ENCODE measurements at places on chromosomes 16 and 17.

DNA sequence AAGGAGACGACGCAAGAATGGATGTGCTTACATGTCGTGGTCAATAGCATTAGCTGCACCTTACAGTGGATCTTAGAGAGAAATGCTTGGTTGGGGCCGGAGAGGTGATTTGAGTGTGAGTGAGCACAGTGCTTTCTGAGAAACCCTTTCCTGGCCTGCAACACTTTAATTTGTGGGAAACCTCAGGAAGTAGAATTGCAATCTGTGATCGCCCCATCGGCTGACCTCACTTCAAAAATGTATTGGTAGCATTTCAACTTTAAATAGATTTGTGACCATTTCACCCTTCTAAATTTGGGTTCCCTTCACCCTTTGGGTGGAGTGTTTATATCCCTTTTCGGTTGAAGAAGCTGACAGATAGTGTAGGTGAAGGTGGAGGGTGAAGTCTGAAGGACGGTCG is 13.2 kb downstream of the PRKCB start:
- DNase-seq: no peak

DNA sequence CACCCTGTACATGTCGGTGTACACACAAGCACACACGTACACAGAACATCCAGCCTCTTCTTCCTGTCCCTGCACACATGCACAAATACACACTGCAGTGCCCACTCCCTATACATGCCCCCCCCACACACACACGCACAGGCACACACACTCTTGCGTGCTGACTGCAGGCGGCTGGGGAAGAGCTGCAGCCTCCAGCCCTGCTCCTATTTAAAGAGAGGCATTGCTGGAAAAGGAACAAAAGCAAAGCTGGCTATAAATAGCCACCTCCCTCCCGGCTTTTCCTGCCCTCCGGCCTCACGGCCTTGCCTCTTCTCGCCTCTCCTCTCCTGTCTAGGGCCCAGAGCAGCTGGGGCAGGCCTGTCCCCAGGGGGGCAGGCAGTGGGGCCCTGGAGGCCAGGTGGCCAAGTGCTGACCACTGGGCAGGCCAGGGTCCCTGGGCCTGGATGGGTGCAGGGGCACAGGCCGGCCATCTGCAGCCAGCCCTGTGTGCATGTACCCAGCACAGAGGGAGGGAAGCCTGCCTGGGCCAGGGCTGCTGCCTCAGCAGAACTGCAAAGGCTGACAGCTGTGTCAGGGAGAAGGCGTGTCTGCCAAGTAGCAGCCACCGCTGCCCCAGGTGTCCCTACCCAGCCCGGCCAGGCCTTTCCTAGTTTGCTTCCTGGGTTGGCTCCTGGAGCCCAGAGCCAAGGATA is 25.4 kb downstream of the RTN4RL1 start:
- no peak for DNase-seq

DNA sequence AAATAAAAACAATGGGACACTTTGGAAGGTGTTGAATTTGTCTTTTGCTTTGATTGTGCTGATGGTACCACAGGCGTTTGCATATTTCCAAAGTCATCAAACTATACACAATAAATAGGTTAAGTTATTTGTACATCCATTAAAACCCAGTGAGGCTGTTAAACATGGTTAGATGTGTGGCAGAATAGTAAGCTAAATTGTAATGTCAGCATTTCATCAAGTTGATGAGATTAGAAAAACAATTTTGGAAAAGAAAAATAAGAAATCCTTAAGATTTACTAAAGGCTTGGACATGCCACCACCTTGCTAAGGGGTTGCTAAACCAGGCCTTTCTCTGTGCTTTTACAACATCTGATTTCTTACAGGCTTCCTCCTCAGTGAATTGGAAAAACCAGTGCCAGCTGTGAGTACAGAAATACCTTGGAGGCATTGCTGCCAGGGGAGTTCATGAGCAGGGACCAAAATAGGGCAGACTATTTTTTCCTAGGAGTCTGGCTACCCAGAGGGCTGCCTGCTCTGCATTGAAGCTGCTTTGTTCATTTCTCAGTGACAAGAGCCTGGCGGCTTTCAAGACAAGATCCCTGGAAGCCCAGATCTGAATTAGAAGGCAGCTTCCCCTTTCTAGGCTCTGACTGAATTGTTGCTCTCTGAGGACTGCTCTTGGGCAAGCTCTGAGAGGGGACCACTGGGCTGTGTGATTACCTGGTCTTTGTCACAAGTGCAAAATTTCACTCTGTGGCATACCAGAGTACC is 43.4 kb upstream of the CA10 start:
- no peak for DNase-seq

DNA sequence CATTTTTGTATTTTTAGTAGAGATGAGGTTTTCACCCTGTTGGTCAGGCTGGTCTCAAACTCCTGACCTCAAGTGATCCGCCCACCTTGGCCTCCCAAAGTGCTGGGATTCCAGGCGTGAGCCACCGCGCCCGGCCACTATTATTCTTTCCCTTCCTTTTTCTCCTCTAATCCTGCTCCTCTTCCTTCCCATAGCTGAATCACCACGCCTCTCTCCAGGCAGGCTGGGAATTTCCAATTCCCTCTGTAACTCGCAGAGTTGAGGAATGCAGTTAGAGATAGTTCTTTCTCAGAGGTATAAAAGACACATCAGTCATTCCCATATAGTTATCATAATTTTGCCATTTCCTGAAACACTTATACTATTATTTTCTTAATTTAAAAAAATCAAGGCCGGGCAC is 11.2 kb downstream of the METTL16 start:
- DNase-seq: no peak

- no peak for DNase-seq
Observed at GRCh38 chr17:45740553-45741330, 43.4 kb upstream of the CRHR1 start.

- no peak for DNase-seq
Observed at GRCh38 chr17:29870836-29871465, 59.1 kb downstream of the SSH2 start.

DNA sequence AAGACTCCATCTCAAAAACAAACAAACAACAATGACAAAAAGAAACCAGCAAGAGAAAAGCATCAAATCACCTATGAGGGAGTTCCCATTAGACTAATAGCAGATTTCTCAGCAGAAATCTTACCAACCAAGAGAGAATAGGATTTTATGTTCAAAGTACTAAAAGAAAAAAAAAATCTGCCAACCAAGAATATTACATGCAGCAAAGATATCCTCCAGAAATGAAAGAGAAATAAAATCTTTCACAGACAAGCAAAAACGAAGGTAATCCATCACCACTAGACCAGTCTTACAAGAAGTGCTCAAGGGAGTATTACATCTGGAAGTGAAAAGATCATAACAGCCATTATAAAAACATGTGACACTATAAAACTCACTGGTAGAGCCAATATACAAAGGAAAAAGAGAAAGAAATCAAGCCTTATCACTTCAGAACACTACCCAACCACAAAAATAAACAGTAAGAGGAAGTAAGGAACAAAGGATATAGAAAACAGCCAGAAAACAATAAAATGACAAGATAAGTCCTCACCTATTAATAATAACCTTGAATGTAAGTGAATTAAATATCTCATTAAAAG is 66.3 kb downstream of the STX8 start:
- no peak for DNase-seq

DNA sequence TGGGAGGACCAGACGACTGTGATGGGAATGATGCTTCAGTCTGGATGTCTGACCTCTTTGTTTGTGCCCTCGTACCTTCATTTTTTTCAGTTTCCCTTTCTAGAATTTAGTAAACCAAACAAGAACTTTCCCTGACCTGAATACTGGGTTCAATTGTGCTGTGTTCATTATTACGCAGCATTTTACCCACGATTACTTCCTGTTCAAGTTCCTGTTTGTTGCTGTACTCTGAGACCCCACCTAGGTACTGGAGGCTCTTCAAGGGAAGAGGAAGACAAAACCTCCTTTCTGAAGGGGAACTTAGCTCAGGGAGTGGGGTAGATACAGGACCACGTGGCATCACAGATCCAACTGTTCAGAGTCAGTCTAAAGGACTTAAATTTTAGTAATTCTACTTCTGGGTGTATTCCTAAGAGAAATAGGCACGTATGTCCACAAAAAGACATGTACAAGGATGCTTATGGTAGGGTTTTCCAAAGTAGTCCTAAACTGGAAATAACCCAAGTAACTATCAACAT is 9.2 kb upstream of the PRKCB start:
- DNase-seq: peak; percentile 61

GRCh38 chr17:37781451-37781850 is 36.6 kb upstream of the HNF1B start:
- no peak for DNase-seq

- no peak for DNase-seq
Observed at GRCh38 chr16:17757808-17758207, 287.0 kb upstream of the XYLT1 start.

- DNase-seq: no peak
Observed at GRCh38 chr17:14781123-14781522, 480.2 kb downstream of the HS3ST3B1 start.

- no peak for DNase-seq
Observed at GRCh38 chr17:1607971-1608320, 20.7 kb downstream of the SLC43A2 start.

GRCh38 chr17:21304091-21304490 is 19.6 kb downstream of the MAP2K3 start:
- DNase-seq: no peak

DNA sequence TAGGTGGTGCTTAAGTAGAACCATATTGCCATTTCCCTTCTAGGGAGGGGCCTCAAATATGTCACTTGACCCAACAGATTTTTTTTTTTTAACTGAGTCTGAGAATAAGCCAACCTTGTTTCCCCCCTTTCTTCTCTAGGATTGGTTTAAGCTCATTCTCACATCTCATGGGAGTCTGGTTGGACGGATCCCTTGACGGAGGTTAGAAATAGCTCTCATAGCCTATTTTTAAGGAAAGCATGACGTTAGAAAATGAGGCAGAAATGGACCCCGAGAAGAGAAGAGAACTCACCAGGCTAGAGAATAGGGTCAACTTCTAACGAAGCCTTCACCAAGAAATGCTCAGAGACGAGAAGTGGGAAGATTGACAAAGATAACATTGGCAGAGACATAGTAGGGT is 95.1 kb upstream of the ZFHX3 start:
- no peak for DNase-seq

DNA sequence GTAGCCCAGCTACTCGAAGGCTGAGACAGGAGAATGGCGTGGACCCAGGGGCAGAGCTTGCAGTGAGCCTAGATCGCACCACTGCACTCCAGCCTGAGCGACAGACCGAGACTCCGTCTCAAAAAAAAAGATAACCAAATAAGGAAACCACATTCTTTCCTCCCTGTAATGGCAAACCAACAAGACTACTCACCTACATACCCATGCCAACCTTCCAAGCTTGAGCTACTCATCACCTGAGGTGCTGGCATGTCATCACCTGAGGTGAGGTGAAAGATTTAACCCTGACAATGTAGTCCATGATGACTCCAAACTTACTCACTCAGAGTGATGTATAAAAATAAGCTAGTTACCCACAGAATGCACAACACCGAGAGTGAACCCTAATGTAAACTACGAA is 85.2 kb downstream of the SMG6 start:
- no peak for DNase-seq

GRCh38 chr17:31431852-31432658 is 40.6 kb downstream of the RAB11FIP4 start:
- no peak for DNase-seq

- no peak for DNase-seq
Observed at GRCh38 chr16:85081765-85082164, 30.5 kb downstream of the CIBAR2 start.

GRCh38 chr17:17856386-17856785 is 19.6 kb upstream of the SREBF1 start:
- no peak for DNase-seq

DNA sequence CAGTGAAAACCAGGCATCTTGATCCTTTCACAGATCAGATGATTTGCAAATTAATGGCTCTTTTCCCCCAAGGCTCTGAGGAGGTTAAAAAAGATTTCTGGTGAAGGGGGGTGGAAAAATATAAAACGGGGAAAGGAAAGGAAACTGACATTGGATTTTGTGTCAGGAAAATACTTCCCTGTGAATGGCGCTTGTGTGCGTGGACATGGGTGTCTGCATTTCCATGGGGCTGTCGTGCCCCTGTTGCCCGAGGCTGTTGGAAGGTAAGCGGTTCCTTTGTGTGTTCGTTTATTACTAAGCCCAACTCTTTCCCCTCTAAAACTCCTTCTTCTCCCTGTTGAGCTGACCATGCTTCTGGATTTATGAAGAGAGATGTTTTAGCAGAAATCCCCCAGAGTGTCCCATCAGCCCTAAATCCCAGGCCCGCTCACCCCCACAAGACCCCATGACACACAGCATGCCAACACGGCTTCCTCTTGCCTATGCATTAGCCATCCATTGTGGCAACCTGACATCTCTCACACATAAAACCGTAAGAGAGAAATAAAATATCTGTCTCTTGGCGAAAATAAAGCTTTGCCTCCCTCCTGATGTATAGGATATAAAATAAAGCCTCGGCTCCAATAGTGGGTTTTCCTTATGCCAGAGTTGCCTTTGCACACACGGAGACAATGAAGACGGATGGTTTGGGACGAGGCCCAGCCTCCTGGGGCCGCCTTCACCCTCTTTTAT is 7.3 kb upstream of the LHX1 start:
- no peak for DNase-seq

DNA sequence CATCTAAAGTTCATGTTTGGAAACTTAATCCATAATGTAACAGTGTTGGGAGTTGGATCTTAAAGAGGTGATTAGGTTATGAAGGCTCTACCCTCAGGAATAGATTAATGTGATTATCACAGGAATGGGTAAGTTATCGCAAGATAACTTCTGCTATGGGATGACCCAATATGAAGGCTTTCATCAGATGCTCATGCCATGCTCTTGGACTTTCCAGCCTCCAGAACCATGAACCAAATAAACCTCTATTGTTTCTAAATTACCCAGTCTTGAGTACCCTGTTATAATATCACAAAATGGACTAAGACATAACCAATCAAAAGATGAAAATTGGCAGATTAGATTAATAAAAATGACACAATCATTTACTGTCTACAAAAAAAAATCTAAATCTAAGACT is 906.9 kb upstream of the SOX9 start:
- DNase-seq: no peak

GRCh38 chr16:12412890-12413289 is 390.8 kb downstream of the CPPED1 start:
- DNase-seq: no peak

DNA sequence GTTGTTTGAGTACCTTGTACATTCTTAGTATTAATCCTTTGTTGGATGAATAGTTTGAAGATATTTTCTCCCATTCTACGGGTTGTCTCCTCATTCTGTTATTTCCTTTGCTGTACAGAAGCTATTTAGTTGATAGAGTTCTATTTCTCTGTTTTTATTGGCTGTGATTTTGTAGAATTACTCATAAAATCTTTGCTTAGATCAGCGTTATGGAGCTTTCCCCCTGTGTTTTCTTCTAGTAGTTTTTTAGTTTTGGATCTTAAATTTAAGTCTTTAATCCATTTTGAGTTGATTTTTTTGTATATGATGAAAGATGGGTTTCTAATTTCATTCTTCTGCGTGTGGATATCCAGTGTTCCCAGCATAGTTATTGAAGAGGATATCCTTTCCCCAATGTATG is 45.4 kb downstream of the NFATC3 start:
- DNase-seq: no peak

- DNase-seq: no peak
Observed at GRCh38 chr16:8872967-8873865, 4.4 kb upstream of the CARHSP1 start.

Data from CD4-positive, alpha-beta T cell treated with Interleukin-2 at 100 ng/mL for 4 hours (primary cell).